ENCODE measurements at places on chromosomes 13 and 19.

- DNase-seq = no peak
These were observed 106.2 kb upstream of the LSM14A start for GRCh38 chr19:34066007-34066643.

- DNase-seq = peak; percentile 44
These were observed 418.6 kb downstream of the UQCRFS1 start for GRCh38 chr19:28794301-28794700.

DNA sequence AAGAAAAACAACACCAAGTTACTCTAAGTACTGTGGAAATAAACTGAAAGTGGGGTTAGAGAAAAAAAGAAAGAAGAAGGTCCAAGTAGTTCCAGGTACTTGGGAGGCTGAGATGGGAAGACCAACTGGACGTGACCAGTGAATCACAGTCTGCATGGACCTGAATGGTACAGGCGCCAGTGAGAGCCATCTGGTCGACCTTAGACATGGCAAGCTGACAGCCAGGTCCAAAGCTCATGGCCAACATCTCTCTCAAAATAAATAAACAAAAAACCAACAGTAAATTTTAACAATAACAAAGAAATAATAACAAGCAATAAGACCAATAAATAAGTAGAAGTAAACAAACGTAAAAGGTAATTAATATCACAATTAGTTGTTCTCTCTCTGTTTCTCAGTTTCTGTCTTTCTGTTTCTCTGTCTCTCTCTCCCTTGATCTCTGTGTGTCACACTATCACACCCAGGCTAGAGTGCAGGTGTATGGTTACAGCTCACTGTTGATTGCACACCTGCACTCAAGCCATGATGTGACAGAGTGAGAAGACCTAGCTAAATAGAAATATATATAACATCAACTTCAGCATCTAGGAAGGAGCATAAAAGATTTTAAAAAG lies 31.6 kb upstream of the ZNF724 start:
- DNase-seq = no peak

DNA sequence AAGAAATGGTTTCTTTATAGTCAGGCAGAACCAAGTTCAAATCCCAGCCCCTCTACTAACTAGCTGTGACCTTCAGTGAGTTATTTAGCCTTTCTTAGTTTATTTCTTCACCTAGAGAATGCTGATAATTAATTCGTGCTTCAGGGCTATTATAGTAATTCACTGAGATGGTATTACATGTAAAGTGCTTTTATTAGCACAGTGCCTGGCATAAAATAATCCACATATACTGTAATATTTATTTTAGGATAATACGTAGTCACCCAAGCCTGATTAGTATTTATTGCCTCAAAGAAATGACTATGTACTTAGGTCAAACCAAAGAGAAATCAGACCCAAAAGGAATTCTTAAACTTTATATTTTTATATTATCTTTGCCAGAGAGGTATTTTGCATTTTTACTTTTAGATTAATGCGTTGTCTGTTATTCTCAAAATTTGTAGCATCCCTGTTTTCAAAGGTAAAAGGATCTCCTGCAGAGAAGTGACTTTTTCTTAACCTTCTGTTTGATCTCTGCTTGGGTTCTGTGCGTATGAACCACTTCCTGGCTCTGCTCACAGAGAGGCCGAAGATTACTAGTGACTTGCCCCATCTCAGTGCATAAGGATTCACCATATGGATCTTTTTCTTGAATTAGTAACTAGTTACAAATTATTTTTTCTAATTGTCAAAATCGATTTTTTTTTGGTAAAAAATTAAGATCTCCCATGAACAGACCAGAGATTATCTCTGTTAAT lies 19.7 kb downstream of the UBAC2 start:
- peak; percentile 45 for DNase-seq

DNA sequence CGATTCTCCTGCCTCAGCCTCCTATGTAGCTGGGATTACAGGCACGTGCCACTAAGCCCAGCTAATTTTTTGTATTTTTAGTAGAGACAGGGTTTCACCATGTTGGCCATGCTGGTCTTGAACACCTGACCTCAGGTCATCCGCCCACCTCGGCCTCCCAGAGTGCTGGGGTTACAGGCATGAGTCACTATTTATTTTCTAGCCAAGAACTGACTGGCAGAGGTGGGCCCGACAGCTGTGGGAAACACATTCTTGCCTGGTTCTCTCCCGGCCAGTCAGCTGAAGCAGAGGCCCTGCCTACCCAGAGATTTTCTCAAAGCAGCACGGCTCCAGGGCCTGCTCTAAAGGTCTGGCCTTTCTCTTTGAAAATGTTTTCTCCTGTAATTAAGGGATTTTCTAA lies 108.0 kb downstream of the KCTD15 start:
- no peak for DNase-seq
